Stimulated activated CD4-positive, alpha-beta T cell treated with anti-CD3 and anti-CD28 coated beads, TNF-alpha, amount 100 ng/mL, for 1 hour (primary cell): ENCODE measurements at places on chromosomes 16 and 17.

- no peak for DNase-seq
Measured at GRCh38 chr17:77718669-77718961, 239.9 kb upstream of the TNRC6C start.

- DNase-seq, result no peak
Measured at GRCh38 chr16:49644145-49644463, 211.8 kb downstream of the ZNF423 start.

- no peak for DNase-seq
Measured at GRCh38 chr16:66274335-66275110, 92.0 kb upstream of the CDH5 start.

DNA sequence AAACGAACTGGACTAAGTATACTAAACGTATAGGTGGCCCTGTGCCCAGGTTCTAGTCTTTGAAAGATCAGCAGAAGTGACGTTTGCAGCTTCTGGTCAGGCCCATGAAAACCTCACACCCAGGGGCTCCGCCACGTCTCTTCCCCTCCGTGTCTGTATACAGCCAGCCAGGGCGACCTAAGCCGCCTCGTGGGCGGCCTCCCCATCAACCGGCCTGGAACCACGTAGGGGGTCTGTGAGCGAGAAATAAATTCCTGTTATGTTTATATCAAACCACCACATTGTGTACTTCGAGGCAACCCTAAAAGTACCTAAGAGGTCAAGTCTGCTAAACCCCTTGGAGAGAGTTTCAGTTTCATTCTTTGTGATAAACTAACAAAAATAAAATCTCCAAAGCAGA, 6.8 kb downstream of the TK1 start:
- no peak for DNase-seq

DNA sequence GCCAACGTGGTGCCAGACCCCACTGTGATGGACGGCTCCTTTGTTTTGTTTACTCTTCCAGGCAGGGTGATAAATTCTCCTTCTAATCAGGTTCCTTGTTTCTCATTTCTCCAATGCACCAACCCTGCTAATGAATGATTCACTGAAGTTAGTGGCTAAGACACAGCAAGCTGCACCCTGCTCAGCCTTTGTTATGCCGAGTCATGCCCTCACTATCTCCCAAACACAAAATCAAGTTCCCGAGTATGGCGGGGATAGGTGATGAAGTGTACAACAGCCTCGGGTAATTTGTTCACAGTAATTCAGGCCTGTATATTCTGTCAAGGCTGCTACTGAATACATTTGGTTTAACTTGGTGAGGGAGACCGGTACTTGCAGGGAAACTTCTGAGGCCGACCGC, 83.8 kb upstream of the HS3ST4 start:
- DNase-seq, result no peak

- no peak for DNase-seq
Measured at GRCh38 chr16:74936902-74937560, 47.9 kb downstream of the WDR59 start.

DNA sequence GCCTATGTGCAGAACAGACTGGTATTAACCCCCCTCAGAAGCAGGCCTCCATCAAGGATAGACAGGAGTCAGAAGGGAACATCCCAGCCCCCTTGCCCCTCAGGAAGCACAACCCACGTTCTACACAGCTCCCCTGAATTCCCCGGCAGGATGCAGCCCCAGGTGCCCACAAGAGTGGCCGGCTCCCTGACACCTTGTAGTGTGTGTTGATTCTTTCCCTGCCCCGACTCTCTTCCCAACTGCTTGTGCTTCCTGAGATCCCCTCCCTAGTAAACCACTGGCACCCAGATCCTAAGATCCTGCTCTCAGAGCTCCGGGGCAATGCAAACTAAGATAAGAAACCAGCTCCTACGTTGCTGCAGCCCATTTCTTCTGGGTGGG, 34.8 kb upstream of the LITAF start:
- no peak for DNase-seq

GRCh38 chr16:72934636-72935403, 113.1 kb downstream of the ZFHX3 start:
- DNase-seq, result no peak

- no peak for DNase-seq
Measured at GRCh38 chr16:71576971-71577370, at the start of gene TAT. TSS of gene TAT (minus strand) at chr16:71577092. CDS start at chr16:71576415, 677 bp downstream.

DNA sequence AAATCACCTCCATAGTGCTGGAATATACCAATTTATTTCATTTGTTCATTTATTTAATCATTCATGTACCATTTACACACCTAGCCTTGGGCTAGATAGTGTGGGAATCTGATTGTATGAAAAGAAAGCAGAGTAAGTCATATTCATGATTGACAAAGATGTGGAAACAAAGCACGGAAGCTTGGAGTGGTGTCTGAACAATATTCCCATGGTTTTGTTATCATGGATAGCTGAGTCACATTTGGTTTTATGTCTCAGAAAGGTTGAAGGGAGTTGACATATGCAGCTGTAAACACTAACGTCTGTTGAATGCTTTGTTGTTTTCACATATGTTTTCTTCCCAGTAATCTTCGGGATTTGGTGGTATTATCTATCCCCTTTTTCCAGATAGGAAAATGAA, 76.6 kb downstream of the MAP2K4 start:
- DNase-seq, result no peak

GRCh38 chr17:66543526-66543925, 241.1 kb downstream of the PRKCA start:
- DNase-seq, result no peak

DNA sequence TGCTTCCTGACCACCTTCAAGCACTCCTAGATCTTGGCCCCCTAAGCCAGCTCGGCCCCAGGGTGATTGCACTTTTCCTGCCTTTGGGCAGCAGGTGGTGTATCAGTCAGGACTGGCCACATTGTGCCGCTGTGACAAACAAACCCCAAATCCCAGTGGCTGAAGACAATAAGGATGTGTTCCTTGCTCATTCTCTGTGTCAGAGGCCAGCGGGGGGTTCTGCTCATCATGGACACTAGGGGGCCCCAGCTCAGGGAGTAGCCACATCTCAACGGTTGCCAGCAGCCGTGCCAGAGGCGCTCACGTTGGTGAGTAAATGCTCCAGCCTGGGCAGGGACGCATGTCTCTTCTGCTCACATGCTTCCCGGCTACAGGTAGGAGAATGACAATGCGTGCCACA, 60.4 kb downstream of the ZDHHC7 start:
- no peak for DNase-seq

DNA sequence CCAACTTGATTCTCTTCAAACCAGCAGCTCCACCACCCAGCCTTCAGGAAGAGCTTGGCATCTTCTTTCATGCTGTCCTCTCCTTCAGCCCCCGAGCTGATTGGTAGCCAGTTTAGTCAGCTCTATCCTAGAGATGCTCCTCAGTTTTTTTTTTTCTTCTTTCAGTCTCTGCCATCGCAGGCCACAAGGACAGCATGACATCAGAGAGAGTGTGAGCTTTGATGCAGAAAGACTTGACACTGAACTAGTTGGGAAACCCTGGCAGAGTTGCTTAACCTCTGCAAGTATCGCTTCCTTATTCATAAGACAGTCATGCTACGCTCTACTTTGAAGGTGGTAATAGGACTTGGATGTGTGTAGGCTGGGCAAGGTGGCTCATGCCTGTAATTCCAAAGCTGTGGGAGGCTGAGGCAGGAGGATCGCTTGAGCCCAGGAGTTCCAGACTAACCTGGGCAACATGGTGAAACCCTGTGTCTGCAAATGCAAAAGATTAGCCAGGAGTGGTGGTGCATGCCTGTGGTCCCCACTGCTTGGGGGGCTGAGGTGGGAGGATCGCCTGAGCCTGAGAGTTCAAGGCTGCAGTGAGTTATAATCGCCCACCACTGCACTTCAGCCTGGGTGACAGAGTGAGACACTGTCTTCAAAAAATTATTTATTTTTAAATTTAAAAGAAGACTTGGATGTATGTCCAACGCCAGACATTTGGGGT, 2.6 kb downstream of the CD300LB start:
- no peak for DNase-seq

DNA sequence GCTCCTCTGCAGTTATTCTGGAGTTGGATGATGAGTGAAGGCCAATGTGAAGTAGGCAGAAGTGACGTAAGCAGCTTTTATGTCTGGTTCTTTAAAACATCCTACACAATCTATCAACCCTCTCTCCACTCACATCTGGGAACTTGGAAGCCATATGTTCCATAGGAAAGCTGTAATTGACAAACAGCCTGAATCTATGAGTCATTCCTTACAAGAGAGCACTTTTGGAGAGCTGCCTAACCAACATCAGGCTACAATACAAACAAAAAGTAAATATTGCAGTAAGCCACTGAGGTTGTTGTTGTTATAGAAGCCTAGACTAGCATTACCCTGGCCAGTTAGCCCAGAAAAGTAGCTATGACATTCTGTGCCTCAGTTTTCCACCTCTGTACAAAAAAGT, 5.9 kb downstream of the CCL7 start:
- no peak for DNase-seq

DNA sequence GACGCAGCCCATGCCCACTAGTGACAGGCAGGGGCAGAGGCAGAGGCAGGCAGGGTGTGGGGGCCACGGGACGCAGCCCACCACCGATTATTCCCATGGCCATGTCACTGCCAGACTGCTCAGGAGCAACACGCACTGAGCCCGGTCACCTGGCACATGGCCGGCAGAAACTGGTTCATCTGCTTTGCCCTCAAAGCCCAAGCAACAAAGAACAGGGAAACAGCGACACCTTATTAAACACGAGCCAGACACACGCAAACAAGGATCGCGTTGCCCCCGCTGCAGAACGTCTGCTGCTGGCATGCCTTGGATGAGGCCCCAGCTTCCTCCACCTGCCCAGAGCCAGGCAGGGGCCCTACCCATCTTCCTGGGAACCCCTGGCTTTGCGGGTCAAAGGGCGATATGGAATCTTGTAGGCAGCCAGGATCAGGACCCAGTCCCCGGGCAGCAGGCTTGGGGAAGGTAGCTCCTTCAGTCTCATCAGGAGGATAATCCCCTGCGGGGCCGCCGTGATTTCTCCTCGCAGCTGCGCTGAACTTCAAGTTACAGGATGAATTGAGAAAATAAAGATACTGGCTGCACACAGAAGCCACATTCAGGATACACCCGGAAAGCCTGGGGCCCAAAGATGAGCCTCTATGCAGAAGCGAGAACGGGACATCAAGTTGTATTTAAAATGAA, 4.8 kb downstream of the TBC1D16 start:
- no peak for DNase-seq

DNA sequence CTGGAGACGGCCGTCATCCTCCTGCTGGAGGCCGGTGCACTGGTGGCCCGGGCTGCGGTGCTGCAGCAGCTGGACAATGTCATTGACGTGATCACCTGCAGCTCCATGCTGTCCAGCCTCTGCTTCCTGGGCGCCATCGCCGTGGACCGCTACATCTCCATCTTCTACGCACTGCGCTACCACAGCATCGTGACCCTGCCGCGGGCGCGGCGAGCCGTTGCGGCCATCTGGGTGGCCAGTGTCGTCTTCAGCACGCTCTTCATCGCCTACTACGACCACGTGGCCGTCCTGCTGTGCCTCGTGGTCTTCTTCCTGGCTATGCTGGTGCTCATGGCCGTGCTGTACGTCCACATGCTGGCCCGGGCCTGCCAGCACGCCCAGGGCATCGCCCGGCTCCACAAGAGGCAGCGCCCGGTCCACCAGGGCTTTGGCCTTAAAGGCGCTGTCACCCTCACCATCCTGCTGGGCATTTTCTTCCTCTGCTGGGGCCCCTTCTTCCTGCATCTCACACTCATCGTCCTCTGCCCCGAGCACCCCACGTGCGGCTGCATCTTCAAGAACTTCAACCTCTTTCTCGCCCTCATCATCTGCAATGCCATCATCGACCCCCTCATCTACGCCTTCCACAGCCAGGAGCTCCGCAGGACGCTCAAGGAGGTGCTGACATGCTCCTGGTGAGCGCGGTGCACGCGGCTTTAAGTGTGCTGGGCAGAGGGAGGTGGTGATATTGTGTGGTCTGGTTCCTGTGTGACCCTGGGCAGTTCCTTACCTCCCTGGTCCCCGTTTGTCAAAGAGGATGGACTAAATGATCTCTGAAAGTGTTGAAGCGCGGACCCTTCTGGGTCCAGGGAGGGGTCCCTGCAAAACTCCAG, 1.1 kb downstream of the MC1R start:
- no peak for DNase-seq

GRCh38 chr17:36703860-36704266, 102.5 kb downstream of the MRM1 start:
- no peak for DNase-seq

DNA sequence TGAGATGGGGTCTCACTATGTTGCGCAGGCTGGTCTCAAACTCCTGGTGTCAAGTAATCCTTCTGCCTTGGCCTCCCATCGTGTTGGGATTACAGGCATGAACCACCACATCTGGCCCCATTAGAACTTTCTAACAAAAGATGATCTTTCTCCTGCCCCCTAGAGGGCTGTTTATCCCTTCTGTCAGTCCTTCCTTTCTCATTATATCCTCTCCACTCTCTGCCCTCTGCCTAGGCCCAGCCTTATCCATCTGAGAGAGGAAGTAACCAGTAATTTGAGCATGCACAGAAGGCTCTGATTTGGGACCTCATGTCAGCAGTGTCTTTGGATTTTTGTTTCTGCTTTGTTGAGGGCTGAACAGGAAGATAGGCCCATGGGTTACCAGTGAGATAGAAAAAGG, 4.4 kb upstream of the DHX40 start:
- DNase-seq, result no peak

GRCh38 chr16:11032922-11033291, 88.5 kb downstream of the CLEC16A start:
- no peak for DNase-seq

- no peak for DNase-seq
Measured at GRCh38 chr17:82703036-82703745, 4.7 kb upstream of the RAB40B start.

DNA sequence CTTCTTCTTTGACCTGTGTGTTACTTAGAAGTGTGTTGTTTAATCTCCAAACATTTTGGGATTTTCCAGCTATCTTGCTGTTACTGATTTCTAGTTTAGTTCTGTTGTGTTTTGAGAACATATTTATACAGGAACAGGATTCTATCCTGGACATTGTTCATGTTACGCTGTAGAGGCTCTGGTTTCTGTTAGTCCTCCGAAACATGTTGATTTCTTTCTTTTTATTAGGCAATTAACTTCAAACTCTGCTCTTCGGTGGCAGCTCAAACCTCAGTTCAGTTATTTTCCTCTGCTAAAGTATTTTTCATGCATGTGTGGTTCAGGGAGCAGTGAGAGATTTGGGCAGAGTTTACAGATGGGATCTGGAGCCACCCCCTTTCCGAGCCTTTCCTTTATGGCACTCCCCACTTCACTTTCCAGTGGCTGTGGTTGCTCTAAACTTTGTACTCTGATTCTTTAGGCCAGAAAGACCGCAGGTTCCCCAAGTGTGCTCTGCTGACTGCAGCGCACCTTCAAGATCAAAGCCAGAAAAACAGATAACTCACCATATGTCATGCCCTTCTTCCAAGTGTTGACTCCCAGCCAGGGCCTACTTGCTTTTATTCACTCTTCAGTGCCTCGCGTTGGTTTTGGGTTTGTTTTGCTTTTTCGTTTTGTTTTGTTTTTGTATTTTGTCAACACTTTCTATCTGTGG, 77.6 kb upstream of the KSR1 start:
- no peak for DNase-seq
